Activated T-helper 1 cell treated with anti-CD3 and anti-CD28 coated beads, Interleukin-12 subunit alpha, Interleukin-12 subunit beta, Interleukin-2, Interleukin-4 antibody, amounts not matched to agents 30 ng/mL and 10 ng/mL and 1 ng/mL, durations not matched to agents 14 hours and 24 hours and 36 hours (primary cell): ENCODE measurements at places on chromosomes 5 and 9. TPM values are rescaled to one million over a fixed set of nuclear protein-coding genes. Genes with fewer than 3 reads are reported as not detected.
A peak's percentile ranks its signal among the peaks of the same experiment; 100 is the strongest.

Gene BSPRY
- 12.3 and 12.8 TPM in 2 replicates for total RNA-seq

Gene ANKDD1B
- total RNA-seq = 0.18 and 0.22 TPM in 2 replicates

Gene PDZD2
- not detected in 2 replicates for total RNA-seq

GRCh38 chr9:89077519-89077918, 86.3 kb downstream of the S1PR3 start:
- H3K27ac ChIP-seq = no peak overlapping the region
- H3K4me3 ChIP-seq = no peak overlapping the region
- no peaks in the 10 kb centered on the region for H3K36me3 ChIP-seq
- peaks cover 14% of the 10 kb centered on the region for H3K27me3 ChIP-seq
- no peak for DNase-seq
- no peaks in the 10 kb centered on the region for H3K4me1 ChIP-seq

DNA sequence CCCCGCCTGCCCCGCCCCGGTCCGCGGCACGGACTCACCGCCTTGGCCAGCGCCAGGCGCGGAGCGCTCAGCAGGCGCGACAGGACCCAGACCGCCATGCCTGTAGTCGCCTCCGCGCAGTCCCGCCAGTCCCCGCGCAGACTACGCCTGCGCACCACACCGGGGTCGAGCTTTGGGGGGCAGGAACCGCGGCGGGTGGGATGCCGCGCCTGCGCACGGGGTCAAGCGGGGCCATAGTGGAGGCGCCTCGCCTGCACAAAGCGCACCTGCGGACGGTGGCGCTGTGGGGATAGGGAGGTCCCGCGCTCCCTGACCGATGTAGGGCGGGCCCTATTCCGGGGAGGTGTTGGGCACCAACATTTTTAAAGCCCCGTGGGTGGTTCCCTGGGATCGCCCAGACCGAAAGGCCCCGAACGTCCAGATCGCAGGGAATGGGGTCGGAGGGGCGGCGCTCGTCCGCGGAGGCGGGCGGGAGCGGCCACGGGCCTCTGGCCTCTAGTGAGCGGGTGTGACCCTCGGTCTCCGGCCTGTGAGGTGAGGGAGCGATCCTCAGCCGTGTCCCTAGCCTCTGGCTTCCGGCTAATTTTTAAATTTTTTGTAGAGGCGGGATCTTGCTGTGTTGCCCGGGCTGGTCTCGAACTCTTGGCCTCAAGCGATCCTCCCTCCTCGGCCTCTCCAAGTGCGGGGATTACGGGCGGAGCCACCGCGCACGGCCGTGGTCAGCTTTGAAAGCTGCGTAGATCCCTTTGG, 70.8 kb upstream of the LPCAT1 start:
- no peak overlapping the region for H3K27ac ChIP-seq
- peaks cover 7% of the 10 kb centered on the region for H3K4me1 ChIP-seq
- peaks cover 3% of the 10 kb centered on the region for H3K36me3 ChIP-seq
- DNase-seq = peak; percentile 39
- H3K27me3 ChIP-seq = no peaks in the 10 kb centered on the region

- H3K36me3 ChIP-seq = peaks cover 45% of the 10 kb centered on the region
- DNase-seq = no peak
- no peaks in the 10 kb centered on the region for H3K27me3 ChIP-seq
- peaks cover 72% of the 10 kb centered on the region for H3K4me1 ChIP-seq
- peak overlapping the region; percentile 93 for H3K27ac ChIP-seq
These were observed 59.5 kb downstream of the PIK3R1 start for GRCh38 chr5:68274847-68275651.

DNA sequence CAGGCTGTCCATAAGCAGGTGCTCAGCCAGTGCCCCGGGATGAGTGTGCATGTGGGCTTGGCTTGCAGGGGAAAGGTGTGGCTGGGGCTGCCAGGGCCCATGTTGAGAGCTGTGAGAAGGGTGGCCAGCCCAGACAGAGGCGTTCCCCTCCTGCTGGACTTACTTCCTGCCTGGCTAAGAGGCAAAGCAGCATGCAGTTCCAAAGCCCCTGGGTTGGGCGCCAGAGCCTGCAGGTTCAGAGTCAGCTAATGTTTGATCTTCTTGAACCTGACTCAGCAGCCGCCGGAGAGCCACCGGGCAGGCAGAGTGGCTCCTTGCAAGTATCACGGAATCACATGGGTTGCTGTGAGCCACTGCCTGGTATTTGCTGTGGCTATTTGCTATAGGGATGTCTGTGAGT, 168.4 kb upstream of the MAP1B start:
- H3K27me3 ChIP-seq = peaks cover 1% of the 10 kb centered on the region
- no peak for DNase-seq
- H3K4me3 ChIP-seq = no peak overlapping the region
- H3K27ac ChIP-seq = no peak overlapping the region

GRCh38 chr5:167642181-167642580, 649.3 kb upstream of the WWC1 start:
- no peak overlapping the region for H3K4me3 ChIP-seq
- no peak for DNase-seq
- no peaks in the 10 kb centered on the region for H3K4me1 ChIP-seq
- H3K27ac ChIP-seq = no peak overlapping the region
- H3K36me3 ChIP-seq = no peaks in the 10 kb centered on the region

GRCh38 chr9:27668280-27668679, 95.0 kb upstream of the C9orf72 start:
- H3K27ac ChIP-seq = no peak overlapping the region
- H3K4me3 ChIP-seq = no peak overlapping the region
- no peaks in the 10 kb centered on the region for H3K27me3 ChIP-seq
- H3K36me3 ChIP-seq = no peaks in the 10 kb centered on the region
- DNase-seq = no peak

- no peak overlapping the region for H3K27ac ChIP-seq
- peak overlapping the region; percentile 45 for H3K4me3 ChIP-seq
- peaks cover 53% of the 10 kb centered on the region for H3K36me3 ChIP-seq
- no peak for DNase-seq
- H3K27me3 ChIP-seq = no peaks in the 10 kb centered on the region
These were observed 59.1 kb upstream of the FBXW11 start for GRCh38 chr5:172065431-172066065.

- peaks cover 15% of the 10 kb centered on the region for H3K27me3 ChIP-seq
- no peak for DNase-seq
- no peak overlapping the region for H3K4me3 ChIP-seq
- H3K27ac ChIP-seq = no peak overlapping the region
- no peaks in the 10 kb centered on the region for H3K36me3 ChIP-seq
These were observed 46.6 kb downstream of the RMI1 start for GRCh38 chr9:84027201-84027600.

- H3K27me3 ChIP-seq = no peaks in the 10 kb centered on the region
- H3K4me3 ChIP-seq = no peak overlapping the region
- no peaks in the 10 kb centered on the region for H3K36me3 ChIP-seq
- DNase-seq = no peak
- H3K27ac ChIP-seq = no peak overlapping the region
These were observed 264.4 kb upstream of the GAS1 start for GRCh38 chr9:87211669-87212068.

GRCh38 chr9:69179037-69179436, 5.0 kb downstream of the TJP2 start:
- H3K27me3 ChIP-seq = peaks cover 6% of the 10 kb centered on the region
- H3K4me3 ChIP-seq = no peak overlapping the region
- no peak for DNase-seq
- H3K27ac ChIP-seq = no peak overlapping the region
- peaks cover 11% of the 10 kb centered on the region for H3K36me3 ChIP-seq

GRCh38 chr5:107665036-107665570, 5.6 kb downstream of the EFNA5 start:
- no peak for DNase-seq
- H3K27ac ChIP-seq = no peak overlapping the region
- peaks cover 39% of the 10 kb centered on the region for H3K27me3 ChIP-seq

GRCh38 chr5:114361724-114362196, at the start of gene KCNN2:
Gene KCNN2 (plus strand): TSS chr5:114362070. CDS start chr5:114362140, 70 bp downstream.
- H3K27me3 ChIP-seq = peaks cover 44% of the 10 kb centered on the region
- H3K27ac ChIP-seq = peak within 1 kb of the TSS; percentile 58
- no peaks in the 10 kb centered on the region for H3K36me3 ChIP-seq
- DNase-seq = no peak
- H3K4me3 ChIP-seq = peak within 1 kb of the TSS; percentile 22

DNA sequence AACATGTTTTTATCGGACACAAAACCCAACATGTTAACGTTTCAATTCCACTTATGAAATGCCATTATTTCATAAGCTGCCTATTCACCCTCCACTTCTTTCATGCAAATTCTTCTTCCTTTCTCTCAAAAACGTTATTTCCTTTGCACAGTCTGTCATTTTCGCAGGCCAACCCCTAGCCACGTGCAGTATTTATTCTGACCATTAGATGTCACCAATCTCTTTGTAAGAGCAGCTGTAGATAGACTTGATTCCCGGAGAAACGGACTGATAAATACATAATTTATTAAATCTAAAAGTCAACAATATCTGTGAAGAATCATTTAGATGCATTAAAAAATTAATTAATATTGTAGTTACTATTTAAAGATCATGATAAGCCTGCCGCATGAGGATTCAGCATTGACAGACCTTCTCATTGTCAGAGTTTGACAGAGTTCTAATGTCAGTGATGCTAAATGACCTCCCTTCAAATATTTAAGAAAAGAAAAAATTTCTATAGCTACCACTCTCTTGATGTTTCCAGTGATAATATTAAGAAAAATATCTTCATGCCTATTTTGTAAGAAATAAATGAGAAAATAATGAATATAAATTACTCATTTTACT, 933.6 kb downstream of the CDH12 start:
- H3K36me3 ChIP-seq = no peaks in the 10 kb centered on the region
- H3K4me1 ChIP-seq = no peaks in the 10 kb centered on the region
- no peak overlapping the region for H3K4me3 ChIP-seq

DNA sequence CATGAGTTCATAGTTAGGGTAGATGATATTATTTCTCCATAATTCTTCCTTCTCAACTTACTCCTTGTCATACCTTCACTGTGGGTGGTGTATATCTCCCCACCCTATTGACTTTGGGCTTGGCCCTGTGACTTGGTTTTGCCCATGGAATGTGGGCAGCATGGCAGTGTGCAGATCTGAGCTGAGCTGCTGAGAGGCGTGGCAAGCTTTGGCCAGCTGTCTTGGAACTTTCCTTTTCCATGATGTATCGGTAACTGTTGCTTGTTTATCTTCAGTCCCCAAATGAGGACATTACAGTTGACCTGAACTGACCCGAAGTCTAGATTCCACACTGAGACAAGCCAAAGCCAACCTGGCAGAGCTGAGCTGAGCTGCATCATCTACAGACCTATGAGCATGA, 70.4 kb downstream of the RALGPS1 start:
- no peak for DNase-seq
- H3K4me3 ChIP-seq = no peak overlapping the region
- H3K27me3 ChIP-seq = peaks cover 27% of the 10 kb centered on the region

GRCh38 chr9:27460226-27461023, 63.7 kb upstream of the IFNK start:
- peaks cover 5% of the 10 kb centered on the region for H3K4me1 ChIP-seq
- no peaks in the 10 kb centered on the region for H3K36me3 ChIP-seq
- no peak overlapping the region for H3K4me3 ChIP-seq
- H3K27ac ChIP-seq = no peak overlapping the region
- no peak for DNase-seq
